ENCODE measurements at places on chromosomes 3 and 15.

- no peak for DNase-seq
These were observed 41.2 kb downstream of the HERC1 start for GRCh38 chr15:63792584-63792983.

DNA sequence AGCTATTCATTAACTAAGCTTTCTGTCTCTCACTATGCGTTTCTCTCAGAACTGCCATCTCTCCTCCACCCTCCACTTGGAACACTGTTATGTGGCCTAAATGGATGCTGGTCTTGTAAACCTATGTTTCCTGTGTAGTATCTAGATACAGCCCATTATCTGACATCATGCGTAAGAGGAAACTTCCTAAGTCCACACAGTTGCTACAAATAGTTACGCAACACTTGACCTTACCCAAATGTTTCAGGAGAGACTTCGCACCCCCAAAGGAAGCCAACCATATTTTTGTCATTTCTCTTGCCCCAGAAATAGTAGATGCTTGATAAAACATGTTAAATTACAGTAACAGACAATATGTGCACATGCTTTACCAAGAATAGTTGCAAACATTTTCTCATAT, 87.2 kb upstream of the TPRG1 start:
- no peak for DNase-seq

- DNase-seq, result no peak
These were observed 25.5 kb downstream of the TMEM41A start for GRCh38 chr3:185473290-185473815.

- no peak for DNase-seq
These were observed 185.9 kb downstream of the MEGF11 start for GRCh38 chr15:66067687-66068086.

- no peak for DNase-seq
These were observed 73.2 kb downstream of the STAG1 start for GRCh38 chr3:136678981-136679380.

- no peak for DNase-seq
These were observed 31.6 kb upstream of the ABHD10 start for GRCh38 chr3:111947231-111947630.

- DNase-seq, result no peak
These were observed 25.9 kb downstream of the CSTA start for GRCh38 chr3:122350814-122351418.

DNA sequence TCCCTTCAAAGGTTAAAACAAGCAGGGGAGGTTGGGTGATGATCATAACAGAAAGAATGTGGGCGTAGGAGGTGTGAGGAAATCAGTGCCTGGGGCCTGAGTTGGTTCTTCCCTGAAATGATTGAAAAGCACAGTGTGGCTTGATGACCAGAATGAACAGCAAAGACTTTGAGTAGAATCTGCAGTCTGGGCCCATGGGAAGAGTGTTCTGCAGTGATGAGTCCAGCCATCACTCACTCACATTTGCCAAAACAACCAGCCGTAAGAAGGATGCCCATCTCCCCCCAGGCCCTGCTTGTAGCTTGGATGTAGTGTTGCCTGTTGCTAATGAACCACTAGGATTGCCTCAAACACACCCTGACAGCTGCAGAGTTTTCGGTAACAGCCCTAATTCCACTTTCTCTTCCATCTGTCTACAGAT, 67.9 kb downstream of the VGLL3 start:
- no peak for DNase-seq

DNA sequence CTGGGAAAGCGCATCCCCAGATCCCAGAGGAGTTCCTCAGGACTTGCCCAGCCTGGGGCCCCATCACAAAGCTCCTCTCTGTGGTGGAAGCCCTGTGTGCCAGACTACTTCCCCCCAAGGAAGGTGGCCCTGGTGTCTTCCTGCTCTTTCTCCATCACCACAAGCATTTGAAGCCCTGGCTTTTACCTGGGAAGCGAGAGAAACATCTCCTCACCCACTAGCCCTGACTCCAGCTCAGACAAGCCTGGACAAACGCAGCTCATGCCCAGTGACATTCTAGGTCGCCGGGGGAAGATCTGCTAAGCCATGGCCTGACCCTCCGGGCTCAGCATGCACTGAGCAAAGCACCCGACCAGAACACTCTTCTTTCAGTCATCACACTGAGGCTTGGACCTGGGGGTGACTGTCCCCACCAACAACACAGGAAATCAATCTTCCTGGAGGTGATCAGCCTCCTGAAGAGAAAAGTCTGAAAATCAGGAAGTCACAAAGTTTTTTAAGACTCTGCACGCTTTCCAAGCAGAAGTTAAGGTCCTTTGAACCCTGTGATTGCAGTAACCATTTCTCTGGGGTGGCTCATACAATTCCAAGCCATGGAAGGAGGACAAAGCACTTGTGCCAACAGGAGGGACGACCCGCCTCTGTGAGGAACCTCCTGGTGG, 40.8 kb downstream of the KLHL25 start:
- DNase-seq, result no peak

GRCh38 chr3:141454906-141455602, 31.8 kb upstream of the RASA2 start:
- DNase-seq, result no peak

- DNase-seq, result no peak
These were observed 939.7 kb downstream of the NSUN3 start for GRCh38 chr3:95002438-95003046.

DNA sequence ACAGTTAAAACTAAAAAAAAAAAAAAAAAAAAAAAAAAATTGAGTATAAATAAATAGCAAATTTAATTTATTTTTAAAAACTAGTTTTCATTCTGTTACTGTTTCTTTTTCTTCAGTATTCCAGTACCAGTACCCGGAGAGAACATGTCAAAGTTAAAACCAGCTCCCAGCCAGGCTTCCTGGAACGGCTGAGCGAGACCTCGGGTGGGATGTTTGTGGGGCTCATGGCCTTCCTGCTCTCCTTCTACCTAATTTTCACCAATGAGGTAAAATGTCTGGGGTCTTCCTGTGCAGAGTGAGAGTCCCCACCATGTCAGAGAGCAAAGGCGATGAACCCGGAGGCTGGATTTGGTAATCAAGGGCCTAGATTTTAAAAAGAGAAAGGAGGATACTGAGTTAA, 4.4 kb downstream of the TMEM43 start:
- no peak for DNase-seq

DNA sequence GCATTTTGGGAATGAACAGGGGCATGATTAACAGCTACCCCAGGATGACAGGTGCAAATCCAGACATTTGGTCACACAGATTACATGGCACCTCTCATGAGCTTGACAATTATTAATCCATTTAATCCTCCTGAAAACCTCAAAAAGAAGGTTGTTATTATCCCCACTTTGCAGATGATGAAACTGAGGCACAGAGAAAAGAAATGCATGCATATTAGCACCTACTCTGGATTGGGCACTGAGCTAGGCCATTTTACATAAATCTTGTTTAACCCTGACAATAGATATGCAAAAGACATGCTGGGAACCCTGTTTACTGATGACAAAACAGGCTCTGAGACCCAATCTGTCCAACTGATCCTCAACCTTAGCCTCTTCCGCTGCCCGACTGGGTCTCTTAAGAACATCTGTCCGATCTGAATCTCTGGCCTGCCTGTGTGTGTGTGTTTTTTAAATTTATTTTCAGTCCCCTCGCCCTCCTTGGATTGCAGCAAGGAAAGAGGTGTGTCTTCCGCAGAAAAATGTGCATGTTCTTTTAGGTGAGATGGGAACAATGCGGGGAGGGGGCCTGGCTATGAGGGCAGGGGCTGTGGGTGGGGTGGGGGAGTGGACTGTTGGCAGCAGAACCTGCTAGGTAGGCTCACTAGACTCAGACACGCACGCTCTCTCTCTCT, 162.5 kb downstream of the WNT7A start:
- no peak for DNase-seq

DNA sequence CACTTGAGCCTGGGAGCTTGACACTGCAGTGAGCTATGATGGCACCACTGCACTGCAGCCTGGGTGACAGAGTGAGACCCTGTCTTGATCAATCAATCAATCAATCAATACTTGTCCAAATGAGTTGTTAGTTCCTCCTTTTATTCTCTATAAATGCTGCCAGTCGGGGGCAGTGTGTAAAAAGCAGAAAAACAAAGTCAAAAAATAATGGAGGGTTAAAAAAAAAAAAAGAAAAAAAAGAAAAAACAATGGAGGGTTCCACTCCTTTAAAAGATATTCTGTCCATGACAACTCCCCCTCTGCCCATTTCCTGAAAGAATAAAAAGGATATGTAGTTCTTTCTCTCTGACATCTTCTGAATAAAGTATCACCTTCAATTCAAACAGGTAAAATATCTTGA, 1068.6 kb downstream of the FHIT start:
- DNase-seq, result no peak

DNA sequence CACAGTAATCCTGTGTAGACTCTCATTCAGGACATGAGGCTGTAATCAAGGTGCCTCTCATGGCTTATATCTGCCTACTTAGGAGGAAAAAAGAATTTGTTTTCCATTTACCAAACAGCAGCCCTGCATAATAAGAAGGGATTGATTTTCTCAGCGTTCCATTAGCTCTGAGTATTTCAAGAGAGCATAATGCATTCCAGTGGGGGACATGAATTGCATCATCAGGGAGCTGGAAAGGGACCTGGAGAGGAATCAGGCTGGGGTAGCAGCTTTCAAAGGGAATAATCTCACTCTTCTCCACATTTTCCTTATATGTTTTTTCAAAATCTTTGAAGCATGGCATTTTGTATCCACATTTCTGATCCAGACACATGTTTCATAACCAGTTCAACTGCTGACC, 150.6 kb upstream of the ANKRD28 start:
- DNase-seq, result no peak

- DNase-seq, result no peak
These were observed 4.5 kb upstream of the RPL24 start for GRCh38 chr3:101690972-101691371.

DNA sequence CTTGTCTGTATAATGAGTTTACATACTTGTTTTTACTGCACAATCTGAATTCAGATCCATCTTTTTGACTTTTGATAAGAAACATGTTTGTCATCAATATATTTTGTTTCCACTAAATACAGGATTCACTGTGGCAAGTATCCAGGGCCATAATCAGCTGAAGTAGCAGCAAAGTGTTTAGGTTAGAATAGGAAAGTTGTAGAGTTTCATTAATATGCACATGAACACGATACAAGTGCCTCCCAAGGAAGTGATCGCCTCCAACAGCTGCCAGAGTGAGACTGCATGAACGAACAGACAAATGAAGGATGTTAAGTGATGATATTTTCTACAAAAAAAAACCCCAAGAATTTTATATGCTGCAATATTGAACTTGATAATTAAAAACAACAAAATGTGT, 204.3 kb downstream of the TBL1XR1 start:
- no peak for DNase-seq

DNA sequence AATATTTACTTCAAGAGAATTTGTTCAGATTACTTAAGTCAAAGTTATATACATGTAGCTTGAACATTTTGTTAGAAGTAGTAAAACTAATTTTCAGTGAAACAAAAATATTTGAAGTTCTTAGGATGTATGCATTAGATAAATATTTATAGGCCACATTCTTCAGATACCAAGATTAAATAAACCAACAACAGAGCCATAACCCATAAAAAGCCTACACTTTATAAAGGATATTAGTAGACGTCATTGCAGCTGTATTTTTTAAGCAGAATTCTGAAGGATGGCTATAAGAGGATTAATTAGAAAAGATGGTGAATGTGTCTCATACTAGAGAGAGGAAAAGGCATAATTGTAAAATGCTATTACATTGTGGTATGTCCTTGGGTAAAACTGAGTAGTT, 449.7 kb upstream of the ALCAM start:
- no peak for DNase-seq

GRCh38 chr15:41888662-41889253, 5.1 kb downstream of the SPTBN5 start:
- no peak for DNase-seq

DNA sequence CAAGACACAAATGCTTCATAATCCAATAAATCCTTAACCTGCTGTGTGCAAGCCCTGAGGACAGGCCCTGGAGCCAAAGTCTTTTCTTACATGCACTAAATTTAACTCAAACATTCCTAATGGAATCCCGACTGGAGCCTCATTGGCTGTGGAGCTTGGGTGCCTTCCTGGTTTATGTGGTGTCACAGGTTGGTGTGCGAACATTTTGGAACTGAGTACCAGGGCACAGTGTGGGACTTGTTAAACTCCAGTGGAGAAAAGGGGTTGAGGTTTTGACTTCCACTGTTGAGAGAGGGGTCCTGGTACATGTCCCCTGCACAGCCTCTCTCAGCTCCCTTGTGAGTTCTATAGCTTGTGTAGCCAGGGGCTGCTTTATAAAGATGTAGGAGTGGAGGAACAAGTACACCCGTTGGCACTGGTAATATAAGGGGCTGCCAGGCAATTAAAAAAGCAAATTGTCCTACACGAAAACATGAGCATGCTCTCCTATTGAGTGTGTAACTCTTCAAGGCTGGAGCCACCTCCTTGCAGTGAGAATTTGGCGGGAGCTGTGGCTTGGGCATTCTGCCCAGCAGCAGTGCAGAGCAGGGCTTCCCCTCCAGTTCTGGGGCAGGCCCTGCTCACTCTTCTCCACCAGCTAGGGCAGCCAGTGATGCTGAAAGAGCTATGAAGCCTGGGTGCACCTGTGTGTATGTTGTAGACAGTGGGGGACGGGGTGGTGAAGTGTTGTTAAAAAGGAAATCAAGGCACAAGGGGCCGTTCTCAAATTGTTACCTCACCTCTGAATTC, 218.1 kb downstream of the CLSTN2 start:
- no peak for DNase-seq

DNA sequence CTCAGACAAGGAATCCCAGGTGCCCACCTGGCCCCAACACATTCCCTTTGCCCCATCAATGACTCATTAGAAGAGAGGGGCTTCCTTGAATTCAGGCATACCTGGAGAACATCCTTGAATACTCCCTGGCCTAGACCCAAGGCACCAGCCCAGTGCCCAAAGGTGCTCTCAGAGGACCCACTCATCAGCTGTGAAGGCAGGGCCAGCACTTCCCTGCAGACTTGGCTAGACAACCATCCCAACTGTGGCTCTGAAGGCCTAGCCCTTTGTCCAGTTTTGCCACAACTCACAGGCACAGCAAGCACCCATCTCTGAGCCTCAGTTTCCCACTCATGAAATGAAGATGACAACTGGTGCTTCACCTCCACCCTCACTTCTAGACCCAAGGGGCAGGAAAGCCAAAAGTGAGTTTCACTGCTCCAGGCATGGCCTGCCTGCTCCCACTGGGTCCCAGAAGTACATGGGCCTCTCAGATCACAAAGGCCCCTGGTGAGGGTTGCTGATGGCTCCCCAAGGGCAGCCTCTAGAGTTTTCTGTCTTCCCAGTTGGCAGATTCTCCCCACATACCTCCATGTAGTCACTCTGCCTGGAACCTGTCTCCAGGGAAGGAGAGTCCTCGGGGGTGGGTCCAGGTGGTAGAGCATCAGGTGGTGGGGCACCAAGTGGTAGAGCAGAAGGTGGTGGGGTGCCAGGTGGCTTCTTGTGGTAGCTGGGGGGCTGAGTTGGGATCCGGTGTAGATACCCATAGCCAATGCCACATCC, 7.5 kb downstream of the GORASP1 start:
- no peak for DNase-seq

- DNase-seq, result no peak
These were observed 6.2 kb downstream of the TNIK start for GRCh38 chr3:171454041-171454440.

Data from CD8-positive, alpha-beta memory T cell (primary cell).